ENCODE measurements at places on chromosomes 4 and X. TPM values are rescaled to one million over a fixed set of nuclear protein-coding genes. Genes with fewer than 3 reads are reported as not detected.

GRCh38 chr4:152535360-152535902 is 461 bp downstream of the FBXW7 start:
- H3K27me3 ChIP-seq = no peaks in the 10 kb centered on the region
- peak overlapping the region; percentile 87 for H3K27ac ChIP-seq
- no peaks in the 10 kb centered on the region for H3K36me3 ChIP-seq
- H3K4me3 ChIP-seq = peak overlapping the region; percentile 98

DNA sequence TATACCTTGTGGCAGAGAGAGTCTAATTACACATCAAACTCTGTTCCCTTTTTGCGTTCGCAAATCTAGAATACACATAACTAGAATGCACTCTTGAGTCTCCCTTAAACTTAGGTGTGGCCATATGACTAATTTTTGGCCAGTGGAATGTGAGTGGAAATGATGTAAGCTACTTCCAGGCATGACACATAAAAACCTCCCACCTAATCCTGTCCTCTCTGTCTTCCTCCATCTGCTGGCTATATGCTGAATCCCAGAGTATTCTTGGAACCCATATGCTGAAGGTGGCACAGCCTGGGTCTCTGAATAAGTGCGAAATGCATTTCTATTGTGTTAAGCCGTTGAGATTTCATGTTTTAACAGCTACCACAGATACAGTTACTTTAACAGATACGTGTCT is 269.9 kb upstream of the NRK start:
- DNase-seq = peak; percentile 10
- no peaks in the 10 kb centered on the region for H3K27me3 ChIP-seq
- H3K36me3 ChIP-seq = no peaks in the 10 kb centered on the region
- no peak overlapping the region for H3K27ac ChIP-seq
- no peaks in the 10 kb centered on the region for H3K4me1 ChIP-seq

DNA sequence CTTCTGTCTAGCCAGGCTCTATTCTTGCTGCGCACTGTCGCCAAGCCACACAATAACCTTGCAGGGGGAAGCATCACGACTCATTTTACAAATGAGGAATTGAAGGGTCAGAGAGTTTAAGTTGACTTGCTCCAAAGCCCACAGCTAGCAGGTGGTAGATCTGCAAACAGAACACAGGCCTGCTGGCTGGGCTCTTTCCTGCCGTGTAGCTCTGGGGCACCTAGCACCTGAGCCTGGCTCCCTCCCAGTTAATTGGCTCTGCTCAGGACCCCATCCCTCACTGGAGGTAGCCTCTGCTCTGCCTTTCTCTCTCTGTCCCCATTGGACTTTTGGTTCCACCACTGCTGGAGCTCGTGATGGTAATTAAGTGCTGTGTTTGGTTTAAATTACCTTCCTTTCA is 98.5 kb downstream of the NSUN7 start:
- H3K4me1 ChIP-seq = peaks cover 16% of the 10 kb centered on the region
- no peak for DNase-seq
- H3K27me3 ChIP-seq = no peaks in the 10 kb centered on the region
- H3K4me3 ChIP-seq = no peak overlapping the region
- H3K36me3 ChIP-seq = no peaks in the 10 kb centered on the region

GRCh38 chr4:88106205-88106604 is 52.2 kb downstream of the ABCG2 start:
- peak; percentile 16 for DNase-seq
- peaks cover 3% of the 10 kb centered on the region for H3K27me3 ChIP-seq
- peaks cover 36% of the 10 kb centered on the region for H3K4me1 ChIP-seq
- H3K4me3 ChIP-seq = no peak overlapping the region
- H3K36me3 ChIP-seq = no peaks in the 10 kb centered on the region

DNA sequence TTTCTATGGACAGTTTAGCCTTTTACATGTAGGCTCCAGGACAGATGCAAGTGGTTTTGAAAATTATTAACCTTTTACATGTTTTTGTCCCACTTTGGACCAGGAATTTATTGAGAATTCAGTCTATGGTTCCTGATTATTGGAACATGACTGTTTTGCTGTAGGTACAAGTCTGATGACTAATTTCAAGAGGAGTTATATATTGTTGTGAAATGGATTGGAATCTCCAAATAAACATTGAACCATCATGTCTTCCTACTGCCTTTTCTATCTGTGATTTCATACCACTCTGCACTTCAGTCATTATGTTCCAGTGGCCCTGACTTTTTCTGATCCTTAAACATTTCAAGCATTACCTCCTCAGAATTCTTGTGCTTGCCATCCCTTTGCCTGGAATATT is 35.9 kb downstream of the TBC1D19 start:
- H3K27me3 ChIP-seq = no peaks in the 10 kb centered on the region
- H3K27ac ChIP-seq = peak overlapping the region; percentile 52
- H3K4me3 ChIP-seq = peak overlapping the region; percentile 52
- peaks cover 13% of the 10 kb centered on the region for H3K4me1 ChIP-seq
- H3K36me3 ChIP-seq = peaks cover 11% of the 10 kb centered on the region

- peak overlapping the region; percentile 70 for H3K27ac ChIP-seq
- H3K4me3 ChIP-seq = no peak overlapping the region
- peaks cover 55% of the 10 kb centered on the region for H3K36me3 ChIP-seq
- no peak for DNase-seq
Measured at GRCh38 chr4:150123796-150124677, 45.8 kb downstream of the DCLK2 start.

DNA sequence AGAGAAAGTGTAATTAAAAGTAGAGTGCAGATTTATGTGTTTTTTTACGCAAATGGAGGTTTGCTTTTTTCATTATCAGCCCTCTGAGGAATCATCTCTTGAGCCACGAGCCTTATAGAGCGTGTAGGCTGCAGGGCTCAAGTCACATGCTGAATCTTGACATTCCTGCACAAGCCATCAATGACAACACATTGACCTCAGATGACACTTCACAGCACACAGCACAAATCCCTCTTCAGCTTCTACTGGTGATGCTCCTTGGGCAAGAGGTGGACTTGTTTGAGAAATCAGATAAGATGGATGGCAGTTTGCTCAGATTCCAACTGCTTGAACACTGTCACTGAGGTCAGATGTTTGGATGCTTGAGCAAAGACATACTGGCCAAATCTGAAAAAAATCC is 250.6 kb downstream of the SNCA start:
- no peak overlapping the region for H3K4me3 ChIP-seq
- no peaks in the 10 kb centered on the region for H3K4me1 ChIP-seq
- H3K27me3 ChIP-seq = peaks cover 1% of the 10 kb centered on the region
- H3K27ac ChIP-seq = no peak overlapping the region
- H3K36me3 ChIP-seq = no peaks in the 10 kb centered on the region

DNA sequence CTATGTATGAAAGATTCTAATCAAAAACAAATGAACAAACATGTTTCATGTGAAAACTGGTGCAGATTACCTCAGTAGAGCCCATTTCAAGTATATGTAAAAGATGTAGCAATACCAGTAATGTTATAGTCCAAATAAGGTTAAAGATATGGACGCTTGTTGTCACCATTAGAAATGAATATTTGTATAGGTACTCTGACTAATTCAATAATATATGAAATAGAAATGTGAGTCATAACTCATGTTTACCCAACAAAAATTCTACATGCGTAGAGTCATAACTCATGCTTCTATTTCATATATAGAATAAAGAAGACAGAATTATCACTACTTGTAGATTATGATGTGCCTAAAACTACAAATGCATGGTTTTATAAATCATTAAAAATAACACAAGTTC is 739.1 kb upstream of the DIAPH2 start:
- DNase-seq = no peak
- no peak overlapping the region for H3K4me3 ChIP-seq
- no peaks in the 10 kb centered on the region for H3K36me3 ChIP-seq
- no peak overlapping the region for H3K27ac ChIP-seq
- no peaks in the 10 kb centered on the region for H3K4me1 ChIP-seq
- H3K27me3 ChIP-seq = no peaks in the 10 kb centered on the region

DNA sequence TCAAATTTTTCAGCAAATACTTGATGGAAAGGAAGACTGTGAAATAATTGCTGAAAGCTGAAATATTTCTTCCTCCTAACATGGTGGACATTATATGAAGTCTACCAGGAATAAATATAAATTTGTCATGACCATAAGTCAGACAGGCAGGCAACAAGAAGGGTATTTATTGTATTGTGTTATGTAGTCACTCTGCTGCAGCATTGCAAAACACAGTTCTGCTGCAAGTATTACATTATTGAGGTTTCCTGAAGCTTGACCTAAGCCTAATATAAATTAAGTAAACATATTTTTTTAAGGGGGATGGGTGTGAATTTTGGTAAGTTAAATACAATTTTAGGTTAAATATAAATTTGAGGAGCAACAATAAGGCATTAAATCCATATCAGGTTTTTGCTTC is 60.2 kb upstream of the MAOA start:
- no peaks in the 10 kb centered on the region for H3K36me3 ChIP-seq
- no peaks in the 10 kb centered on the region for H3K27me3 ChIP-seq

DNA sequence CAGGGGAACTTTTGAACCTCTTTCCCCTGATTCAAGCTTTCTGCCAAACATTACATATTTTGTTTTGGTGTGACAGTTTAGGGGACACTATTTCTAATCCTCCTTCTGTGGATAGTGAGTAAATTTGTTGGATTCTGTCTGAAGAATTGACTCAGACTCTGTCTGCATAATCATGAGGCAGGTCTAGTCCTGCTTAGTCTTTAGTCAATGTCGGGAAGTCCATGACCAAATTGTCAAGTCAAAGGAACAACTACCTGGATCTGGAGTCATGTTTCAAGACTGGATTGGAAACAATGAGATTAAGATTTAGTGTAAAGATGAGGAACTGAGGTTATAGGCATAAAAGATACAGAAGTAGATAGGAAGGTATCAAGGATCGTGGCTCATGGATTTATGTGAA is 100.9 kb downstream of the MAGEB17 start:
- H3K27ac ChIP-seq = no peak overlapping the region
- H3K4me3 ChIP-seq = no peak overlapping the region
- DNase-seq = no peak
- H3K27me3 ChIP-seq = no peaks in the 10 kb centered on the region

DNA sequence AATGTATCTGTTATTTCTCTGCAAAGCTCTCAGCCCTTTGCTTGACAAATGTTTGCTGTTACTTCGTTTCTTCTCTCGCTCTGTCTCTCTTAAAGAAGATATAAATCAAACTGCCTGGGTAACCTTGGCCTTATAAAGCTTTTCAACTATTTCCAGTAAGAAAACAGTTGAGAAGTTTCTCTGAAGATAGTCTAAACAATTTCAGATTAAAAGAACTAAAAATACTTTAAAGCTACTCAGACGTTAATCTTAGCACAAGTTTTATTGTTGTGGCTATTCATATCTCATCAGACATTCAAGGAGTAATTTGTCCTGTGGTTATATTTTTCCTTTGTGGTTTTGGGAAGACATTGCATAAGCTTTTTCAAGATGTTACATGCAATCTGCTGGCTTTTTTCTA is 22.6 kb downstream of the HOPX start:
- H3K27me3 ChIP-seq = peaks cover 59% of the 10 kb centered on the region
- no peaks in the 10 kb centered on the region for H3K36me3 ChIP-seq
- DNase-seq = no peak

GRCh38 chr4:128450326-128451120 is 162.9 kb upstream of the PGRMC2 start:
- H3K27ac ChIP-seq = peak overlapping the region; percentile 56
- H3K36me3 ChIP-seq = peaks cover 3% of the 10 kb centered on the region
- no peak overlapping the region for H3K4me3 ChIP-seq
- peak; percentile 24 for DNase-seq
- no peaks in the 10 kb centered on the region for H3K27me3 ChIP-seq

GRCh38 chr4:121709766-121710405 is 13.1 kb upstream of the ANXA5 start:
- DNase-seq = no peak
- peaks cover 62% of the 10 kb centered on the region for H3K4me1 ChIP-seq
- peaks cover 4% of the 10 kb centered on the region for H3K27me3 ChIP-seq
- no peaks in the 10 kb centered on the region for H3K36me3 ChIP-seq
- peak overlapping the region; percentile 88 for H3K27ac ChIP-seq

DNA sequence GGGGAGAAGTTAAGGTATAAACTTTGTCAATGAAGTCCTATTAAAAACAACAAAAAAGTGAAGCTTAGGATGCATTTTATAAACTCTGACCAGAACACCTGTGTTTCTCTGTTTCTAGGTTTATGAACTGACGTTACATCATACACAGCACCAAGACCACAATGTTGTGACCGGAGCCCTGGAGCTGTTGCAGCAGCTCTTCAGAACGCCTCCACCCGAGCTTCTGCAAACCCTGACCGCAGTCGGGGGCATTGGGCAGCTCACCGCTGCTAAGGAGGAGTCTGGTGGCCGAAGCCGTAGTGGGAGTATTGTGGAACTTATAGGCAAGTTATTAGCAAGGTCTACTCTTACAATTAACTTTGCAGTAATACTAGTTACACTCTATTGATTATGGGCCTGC is 46.6 kb downstream of the HTT start:
- H3K4me3 ChIP-seq = no peak overlapping the region
- no peak for DNase-seq
- no peaks in the 10 kb centered on the region for H3K27me3 ChIP-seq
- H3K36me3 ChIP-seq = peaks cover 25% of the 10 kb centered on the region
- peaks cover 58% of the 10 kb centered on the region for H3K4me1 ChIP-seq

GRCh38 chr4:159015841-159016240 is 87.0 kb upstream of the RAPGEF2 start:
- H3K4me3 ChIP-seq = no peak overlapping the region
- H3K4me1 ChIP-seq = peaks cover 9% of the 10 kb centered on the region
- no peak overlapping the region for H3K27ac ChIP-seq
- H3K27me3 ChIP-seq = peaks cover 5% of the 10 kb centered on the region

DNA sequence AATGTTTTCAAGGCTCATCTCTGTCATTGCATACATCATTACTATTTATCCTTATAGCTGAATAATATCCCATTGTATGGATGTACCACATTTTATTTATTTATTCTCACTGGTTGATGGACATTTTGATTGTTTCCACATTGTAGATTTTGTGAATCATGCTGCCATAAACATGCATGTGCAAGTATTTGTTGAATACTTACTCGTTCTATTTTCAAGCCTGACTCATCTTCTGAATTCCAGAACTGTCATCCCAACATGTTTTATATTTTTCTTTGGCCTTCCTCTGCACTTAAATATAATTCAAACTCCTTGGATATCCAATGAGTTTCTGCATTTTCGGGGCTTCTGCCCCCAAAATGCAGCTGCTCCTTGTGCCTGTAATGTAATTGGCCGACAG is 77.6 kb downstream of the MXRA5 start:
- peak; percentile 81 for DNase-seq
- H3K36me3 ChIP-seq = peaks cover 6% of the 10 kb centered on the region
- 0 out of 2 replicates have a peak overlapping the region, but pooled peaks have one; percentile 32 for H3K4me3 ChIP-seq
- H3K4me1 ChIP-seq = peaks cover 61% of the 10 kb centered on the region
- peak overlapping the region; percentile 96 for H3K27ac ChIP-seq

DNA sequence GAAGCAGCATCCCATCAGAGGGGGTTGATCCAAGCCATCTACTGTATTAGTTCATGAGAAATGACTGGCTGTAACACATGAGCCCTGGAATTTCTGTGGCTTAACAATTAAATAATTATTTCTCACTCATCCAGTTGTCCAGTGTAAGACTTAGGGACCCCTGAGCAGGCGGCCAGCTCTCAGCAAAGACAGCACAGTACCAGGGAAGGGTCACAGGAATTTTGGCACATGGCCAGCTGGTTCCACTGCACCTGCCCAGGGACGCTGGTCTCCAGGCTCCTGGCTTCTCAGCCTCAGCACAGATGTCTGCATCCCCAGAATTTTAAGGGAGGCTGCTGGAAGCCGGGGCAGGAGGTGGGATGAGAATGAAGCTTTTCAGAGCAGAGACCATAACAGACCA is 93.7 kb upstream of the DHRSX start:
- H3K36me3 ChIP-seq = peaks cover 2% of the 10 kb centered on the region
- no peaks in the 10 kb centered on the region for H3K27me3 ChIP-seq
- no peak overlapping the region for H3K27ac ChIP-seq
- DNase-seq = no peak
- no peak overlapping the region for H3K4me3 ChIP-seq

The ARMCX1 gene
- total RNA-seq = 35.7 TPM

The ADAMTS3 gene
- 0.19 TPM for total RNA-seq

The GAGE2A gene
- not detected for total RNA-seq

The TRIM61 gene
- 0.17 TPM for total RNA-seq

The ITGB1BP2 gene
- total RNA-seq = 0.74 TPM

The TAF1 gene
- total RNA-seq = 21.0 TPM

The DCAF12L1 gene
- total RNA-seq = not detected

The IL21 gene
- not detected for total RNA-seq

The CLDN2 gene
- total RNA-seq = not detected

The TBC1D9 gene
- total RNA-seq = 16.0 TPM

Measured in HFFc6 (cell line).